CD8-positive, alpha-beta T cell (primary cell): ENCODE measurements at places on chromosomes 6 and 20.

- no peak for DNase-seq
Observed at GRCh38 chr20:39266989-39267388, 304.8 kb downstream of the DHX35 start.

GRCh38 chr6:63573076-63573898 is 1.0 kb downstream of the LOC128125822 start:
- peak; percentile 82 for DNase-seq

- no peak for DNase-seq
Observed at GRCh38 chr20:57134804-57135203, 131.6 kb downstream of the BMP7 start.

GRCh38 chr20:20719411-20719810 is 7.0 kb upstream of the RALGAPA2 start:
- no peak for DNase-seq

DNA sequence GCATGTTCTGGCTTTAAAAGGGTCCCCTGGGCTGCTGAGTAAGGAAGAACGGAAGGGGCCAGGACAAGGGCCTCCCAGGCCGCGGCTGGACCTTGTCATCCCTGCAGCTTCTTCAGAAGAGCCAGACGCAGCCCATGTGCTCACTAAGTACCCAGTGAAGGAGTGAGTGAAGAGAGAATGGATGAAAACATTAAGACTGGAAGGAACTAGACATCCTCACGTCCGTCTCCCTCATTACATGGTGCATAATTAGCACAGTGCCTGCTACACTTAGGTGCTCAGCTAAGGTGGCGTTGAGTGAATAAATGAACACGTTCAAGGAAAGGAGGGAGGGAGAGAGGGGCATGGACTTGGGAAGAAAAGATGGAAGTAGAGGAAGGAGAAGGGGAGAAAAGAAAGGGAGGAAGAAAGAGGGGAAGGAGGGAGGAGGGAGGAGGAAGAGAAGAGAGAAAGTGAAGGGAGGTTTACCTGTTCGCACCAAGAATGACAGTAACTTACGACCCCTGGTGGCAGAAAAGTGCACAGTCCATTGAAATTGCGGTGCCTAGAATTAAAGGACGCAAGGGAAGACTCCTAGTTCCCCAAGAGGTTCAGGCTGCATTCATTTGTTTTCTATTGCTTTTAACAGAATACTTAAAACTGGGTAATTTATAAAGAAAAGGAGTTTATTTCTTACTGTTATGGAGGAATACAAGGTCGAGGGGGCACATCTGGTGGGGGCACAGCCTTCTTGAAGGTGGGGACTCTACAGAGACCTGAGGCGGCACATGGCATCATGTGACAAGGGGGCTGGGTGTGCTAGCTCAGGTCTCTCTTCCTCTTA is 8.0 kb downstream of the TP53RK start:
- DNase-seq = peak; percentile 49
